ENCODE measurements at places on chromosomes 16 and 17. TPM values are rescaled to one million over a fixed set of nuclear protein-coding genes. Genes with fewer than 3 reads are reported as not detected.

PGAP3 gene
- total RNA-seq: 21.6 TPM

TBC1D10B gene
- total RNA-seq: 74.5 TPM

ASPHD1 gene
- not detected for total RNA-seq

MYL4 gene
- not detected for total RNA-seq

NOMO2 gene
- total RNA-seq: 97.7 TPM

PRDM7 gene
- not detected for total RNA-seq

CD300LB gene
- total RNA-seq: not detected

MRTFB gene
- total RNA-seq: 15.8 TPM

LRRC37A3 gene
- 13.2 TPM for total RNA-seq

TEKT1 gene
- total RNA-seq: not detected

CHST5 gene
- not detected for total RNA-seq
